Fibroblast of upper back skin (primary cell): ENCODE measurements at places on chromosomes 7 and 10.

GRCh38 chr7:4612939-4613841 is 68.9 kb upstream of the FOXK1 start:
- DNase-seq = peak; percentile 80

- DNase-seq = no peak
Measured at GRCh38 chr7:139044813-139045794, 9.3 kb upstream of the ZC3HAV1L start.

- DNase-seq = no peak
Measured at GRCh38 chr7:120941064-120941463, 9.5 kb upstream of the ING3 start.

DNA sequence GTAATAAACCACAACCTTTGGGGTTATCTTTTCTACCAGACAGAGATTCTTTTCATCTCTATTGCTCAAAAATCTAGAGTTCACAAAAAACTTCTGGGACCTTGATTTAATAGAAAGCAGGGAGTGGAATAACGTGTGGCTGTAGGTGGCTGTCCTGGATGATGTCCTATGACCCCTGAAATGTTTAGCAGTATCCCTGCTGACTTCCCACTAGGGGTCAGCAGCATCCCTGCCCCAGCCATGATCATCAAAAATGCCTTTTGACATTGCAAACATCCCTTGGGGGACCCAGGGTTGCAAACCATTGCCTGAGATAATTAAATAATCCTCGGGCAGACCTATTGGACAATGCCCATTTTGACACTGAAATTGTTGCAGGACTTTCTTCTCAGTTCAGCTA is 177.1 kb downstream of the USP6NL start:
- DNase-seq = no peak

GRCh38 chr7:22189741-22190140 is 167.2 kb downstream of the RAPGEF5 start:
- DNase-seq = no peak

DNA sequence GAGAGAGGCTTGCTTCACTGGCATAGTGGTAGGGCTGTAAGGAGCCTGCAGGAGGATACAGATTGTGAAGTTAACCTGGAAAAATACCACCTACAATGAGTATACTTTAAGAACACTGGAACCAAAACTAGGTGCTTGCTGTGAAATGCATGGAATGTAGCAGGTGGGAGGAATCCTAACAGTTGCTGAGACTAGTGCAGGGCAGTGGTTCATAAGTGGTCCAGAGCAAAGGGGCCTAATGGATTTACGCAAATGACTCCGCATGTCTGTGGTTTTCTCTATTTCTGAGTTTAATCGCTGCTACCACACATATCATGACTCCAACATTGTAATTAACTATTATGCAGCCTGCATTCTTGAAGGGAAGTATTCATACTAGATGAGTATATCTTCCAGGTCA is 218.4 kb downstream of the CHRM2 start:
- no peak for DNase-seq

DNA sequence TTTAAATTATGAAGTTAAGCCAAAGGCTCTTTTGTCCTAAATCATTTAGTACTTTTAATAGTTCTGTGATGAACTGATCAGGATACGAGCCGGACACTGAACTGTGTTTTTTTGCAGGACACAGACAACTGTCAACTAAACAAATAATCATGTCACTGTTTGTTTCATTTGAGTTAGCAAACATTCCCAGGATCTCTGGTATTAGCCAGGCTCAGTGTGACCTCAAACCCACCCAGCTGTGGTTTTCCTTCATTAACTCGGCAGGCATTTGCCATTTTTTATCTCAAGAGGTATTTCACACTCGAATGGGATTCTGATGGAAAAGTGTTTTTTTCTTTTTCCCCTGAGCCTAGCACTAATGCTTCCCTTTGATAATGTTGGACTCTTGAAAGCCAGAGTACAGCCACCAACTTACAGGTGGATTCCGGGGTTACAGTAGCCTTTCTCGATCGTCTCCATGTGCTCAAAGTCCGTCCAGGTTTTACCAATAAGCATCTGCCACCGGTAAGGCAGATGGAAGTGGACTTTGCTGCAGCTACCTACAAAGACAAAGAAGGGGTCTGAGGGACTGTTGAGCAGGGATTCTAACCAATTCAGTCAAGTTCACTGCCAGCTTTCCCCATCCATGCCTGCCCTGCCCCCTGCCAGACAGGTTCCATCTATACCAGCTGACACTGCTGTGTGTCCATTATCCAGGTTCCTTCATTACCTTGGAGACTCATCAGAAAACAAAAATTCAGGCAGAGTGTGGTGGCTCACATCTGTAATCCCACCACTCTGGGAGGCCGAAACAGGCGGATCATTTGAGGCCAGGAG is 33.4 kb downstream of the ZC3HAV1 start:
- no peak for DNase-seq

GRCh38 chr10:73117976-73118743 is 7.9 kb downstream of the NUDT13 start:
- DNase-seq = peak; percentile 32

GRCh38 chr7:85622059-85622458 is 435.2 kb upstream of the SEMA3D start:
- no peak for DNase-seq

DNA sequence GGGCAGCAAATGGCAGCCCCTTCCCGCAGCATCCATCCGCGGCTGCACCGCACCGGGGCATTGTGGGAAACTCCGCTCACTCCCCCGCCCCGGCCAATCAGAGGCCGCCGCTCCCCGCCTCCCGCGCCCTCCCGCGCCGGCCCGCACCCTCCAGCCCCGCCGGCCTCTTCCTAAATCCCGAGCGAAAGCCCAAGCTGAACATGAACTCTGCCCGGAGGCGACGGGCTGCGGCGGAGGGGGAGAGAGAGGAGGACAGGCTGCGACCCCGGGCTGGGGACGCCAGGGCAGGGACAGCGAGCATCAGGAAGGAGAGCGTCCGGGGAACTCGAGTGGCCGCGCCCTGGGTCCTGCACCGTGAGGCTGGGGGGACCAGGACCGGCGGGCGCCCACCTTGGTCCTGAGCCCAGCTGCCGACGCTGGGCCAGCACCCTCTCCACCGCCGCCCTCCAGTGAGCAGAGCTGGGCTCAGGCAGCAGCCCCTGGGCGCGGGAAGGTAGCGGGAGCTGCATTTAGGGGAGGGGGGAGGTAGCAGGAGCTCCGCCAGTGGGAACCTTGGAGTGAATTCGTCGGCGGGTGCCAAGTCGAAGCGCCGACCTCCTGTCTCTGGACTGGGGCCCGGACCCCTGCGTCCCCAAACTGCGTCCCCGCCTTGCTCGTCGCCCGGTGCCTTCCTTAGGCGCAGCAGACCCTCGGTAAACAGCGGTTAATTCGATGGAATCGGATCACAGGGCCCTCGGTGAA is at the start of gene DGKI:
Gene DGKI, minus strand, starts transcription at position 148 of the 741 bp plus-strand sequence.
- no peak for DNase-seq

DNA sequence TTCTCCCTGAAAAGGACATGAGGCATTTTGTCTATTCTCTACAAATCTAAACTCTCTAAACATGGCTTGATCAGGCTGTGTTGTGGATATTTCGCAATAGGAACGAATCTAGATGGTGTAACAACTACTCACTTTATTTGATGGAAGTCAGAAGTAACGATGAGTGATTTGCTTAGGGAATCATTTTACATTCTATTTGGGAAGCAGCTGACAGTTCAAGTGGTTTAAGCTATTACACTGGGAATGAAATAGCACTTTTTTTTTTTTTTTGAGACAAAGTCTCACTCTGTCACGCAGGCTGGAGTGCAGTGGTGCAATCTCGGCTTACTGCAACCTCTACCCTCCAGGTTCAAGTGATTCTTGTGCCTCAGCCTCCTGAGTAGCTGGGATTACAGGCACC is 44.1 kb downstream of the NPY start:
- no peak for DNase-seq

DNA sequence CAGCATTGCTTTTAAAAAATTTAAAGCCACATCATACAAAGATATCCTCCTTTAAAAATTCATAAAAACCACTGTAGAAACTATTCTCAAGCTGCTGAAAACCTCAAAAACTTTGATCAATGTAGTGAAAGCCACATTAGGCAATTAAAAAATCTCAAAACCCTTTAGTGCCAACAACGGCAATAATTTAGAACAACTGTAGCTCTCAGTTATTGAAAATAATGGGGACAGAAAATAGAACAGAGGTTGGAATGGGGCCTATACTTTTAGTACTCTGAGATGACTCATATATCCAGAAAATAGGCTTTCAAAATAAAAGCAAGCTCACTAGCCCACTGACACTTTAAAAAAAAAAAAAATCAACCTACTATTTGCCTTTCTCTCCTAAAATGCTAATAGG is 87.5 kb downstream of the GSAP start:
- DNase-seq = peak; percentile 49

DNA sequence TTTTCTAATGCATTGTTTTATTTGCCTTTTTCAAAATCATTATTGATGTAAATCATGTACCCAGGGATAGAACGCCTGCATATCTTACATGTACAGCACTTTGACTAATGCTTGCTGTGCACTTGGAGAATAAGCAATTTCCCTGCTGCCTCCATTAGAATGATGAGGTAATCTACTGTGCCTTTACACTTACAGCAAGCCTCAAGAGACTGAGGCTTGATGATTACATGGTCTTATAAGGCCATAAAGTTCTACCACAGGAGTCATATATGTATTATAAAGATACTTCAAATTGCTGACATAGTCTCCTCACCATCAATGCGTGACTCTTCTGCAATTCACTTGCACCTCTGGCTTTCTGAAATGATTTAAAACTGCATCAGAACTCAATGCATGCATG is 328.6 kb upstream of the HGF start:
- DNase-seq = peak; percentile 45

GRCh38 chr7:135210888-135211178 is 493 bp downstream of the WDR91 start:
- no peak for DNase-seq

GRCh38 chr10:97204826-97205679 is 19.3 kb upstream of the SLIT1 start:
- DNase-seq = no peak

DNA sequence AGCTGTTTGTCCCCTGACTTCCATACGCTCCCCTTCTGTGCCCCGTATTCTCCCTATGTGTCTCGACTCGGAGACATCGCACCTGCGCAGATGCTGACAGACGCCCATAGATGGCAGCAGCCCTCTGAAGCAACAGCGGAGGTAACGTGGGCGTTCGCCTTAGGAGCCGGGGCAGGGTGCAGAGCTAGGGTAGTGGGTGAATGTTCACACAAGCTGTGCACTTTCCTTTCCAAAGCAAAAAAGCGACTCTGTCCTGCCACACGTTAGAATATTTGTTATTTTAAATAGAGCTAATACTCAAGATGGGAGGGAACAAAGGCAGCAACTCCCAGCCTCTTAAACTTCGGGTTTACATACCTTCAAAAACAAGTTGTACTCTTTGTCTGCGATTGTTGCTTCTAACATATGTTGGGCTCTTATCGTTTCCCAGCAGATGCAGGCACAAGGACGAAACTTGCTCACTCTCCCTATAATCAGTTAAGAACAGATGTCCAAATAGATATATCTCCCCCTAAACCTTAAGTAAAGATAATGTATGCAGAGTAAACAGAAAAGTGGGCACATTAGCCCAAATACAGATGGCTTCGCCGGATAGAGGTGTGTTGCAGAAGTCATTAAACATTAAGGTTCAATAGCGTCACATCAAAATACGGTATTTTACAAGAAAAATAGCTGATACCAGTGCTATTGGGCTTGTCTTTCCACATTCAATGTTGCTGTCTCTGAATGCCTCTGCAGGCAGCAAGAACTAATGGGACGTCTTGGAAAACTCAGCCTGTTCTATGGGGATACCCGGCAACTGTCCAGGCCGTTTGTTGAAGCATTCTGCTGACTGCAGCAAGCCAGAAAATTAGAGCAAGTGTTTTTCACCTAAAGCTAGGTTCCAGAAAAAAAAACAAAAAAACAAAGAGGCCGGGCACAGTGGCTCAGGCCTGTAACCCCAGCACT is 340.3 kb upstream of the PRKCQ start:
- peak; percentile 60 for DNase-seq

- DNase-seq = no peak
Measured at GRCh38 chr7:143979998-143980397, 20.1 kb upstream of the OR6B1 start.

DNA sequence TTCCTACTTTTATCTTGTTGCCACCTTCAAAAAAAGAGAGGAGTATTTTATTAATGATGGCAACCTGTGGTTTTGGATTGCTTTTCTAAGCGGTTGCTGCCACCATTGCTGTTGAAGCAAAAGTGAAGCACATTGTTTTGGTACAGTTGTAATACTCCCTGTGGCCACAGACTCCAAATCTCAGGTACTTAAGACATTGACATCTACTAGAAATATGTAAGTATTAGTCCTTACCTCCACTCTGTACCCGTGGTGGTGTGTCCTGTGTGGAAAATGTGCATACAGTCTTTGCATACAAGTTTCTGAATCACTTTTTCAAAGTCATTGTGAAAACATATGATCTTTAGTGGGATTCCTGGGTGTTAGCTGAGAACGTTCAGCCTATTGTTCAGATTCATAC is 85.7 kb downstream of the ANLN start:
- DNase-seq = no peak

DNA sequence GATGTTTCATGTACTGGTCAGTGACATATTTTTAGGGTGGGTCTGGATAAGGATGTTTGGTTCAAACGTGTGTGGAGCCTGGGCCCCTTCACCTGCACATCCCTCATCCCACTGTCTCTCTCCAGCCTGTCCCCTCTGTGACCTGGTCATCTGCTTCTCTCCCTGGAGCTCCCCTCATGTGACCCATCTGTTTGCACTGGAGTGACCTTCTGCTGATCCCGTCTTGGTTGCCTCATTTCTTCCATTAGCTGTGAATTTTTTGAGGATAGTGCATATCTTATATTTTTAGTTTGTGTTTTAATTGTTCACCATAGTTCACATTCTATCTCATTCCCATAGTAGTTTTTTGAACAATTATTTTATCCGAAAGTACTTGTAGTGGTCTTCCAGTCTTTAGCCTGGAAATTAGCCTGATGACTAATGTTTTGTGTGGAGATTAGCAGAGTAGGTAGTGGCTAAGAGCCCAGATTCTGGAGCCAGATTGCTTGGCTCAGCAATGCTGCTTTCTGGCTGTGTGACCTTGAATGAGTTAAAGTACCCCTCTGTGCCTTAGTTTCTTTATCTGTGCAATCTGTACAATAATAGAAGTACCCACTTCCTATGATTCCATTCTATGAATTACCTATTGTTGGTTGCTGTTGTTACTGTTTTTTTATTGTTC is 224.5 kb downstream of the LRMDA start:
- peak; percentile 76 for DNase-seq

DNA sequence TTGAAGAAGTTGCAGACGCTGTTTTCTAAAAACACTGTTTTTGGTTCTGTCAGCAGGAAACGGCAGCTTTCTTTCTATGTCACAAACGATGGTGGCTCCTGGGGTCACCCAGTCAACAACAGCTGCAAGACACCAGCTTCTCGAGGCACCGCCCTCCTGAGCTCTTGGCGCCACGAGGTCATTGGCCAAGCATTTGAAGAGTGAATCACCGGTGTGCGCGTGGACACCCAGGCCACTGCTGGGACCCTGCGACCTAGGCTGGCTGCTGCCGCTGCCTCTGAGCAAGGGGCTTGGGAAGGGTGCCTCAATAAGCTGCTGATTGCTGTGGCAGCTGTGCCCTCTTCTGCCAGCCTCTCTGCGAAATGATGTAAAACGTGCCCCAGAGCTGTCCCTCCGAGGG is 22.5 kb upstream of the VIPR2 start:
- DNase-seq = no peak
